ENCODE measurements at places on chromosomes 12 and 14.

DNA sequence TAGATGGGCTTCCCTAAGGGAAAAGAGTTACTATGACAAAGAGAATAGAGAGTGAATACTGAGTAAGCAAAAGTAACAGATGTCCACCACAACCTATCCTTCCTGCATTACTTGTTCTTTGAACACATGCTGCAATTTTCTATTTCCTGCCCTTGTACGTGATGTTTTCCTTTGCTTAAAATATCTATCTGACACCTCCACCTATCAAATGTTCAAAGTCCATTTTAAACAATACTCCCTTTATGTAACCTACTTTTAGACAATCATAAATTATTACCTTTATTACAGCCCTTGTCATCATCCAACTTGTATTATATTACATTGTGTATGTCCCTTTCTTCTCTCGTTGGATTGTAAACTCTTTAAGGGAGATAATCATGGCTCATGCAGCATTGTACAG lies 147.2 kb upstream of the DYRK2 start:
- DNase-seq, result no peak

DNA sequence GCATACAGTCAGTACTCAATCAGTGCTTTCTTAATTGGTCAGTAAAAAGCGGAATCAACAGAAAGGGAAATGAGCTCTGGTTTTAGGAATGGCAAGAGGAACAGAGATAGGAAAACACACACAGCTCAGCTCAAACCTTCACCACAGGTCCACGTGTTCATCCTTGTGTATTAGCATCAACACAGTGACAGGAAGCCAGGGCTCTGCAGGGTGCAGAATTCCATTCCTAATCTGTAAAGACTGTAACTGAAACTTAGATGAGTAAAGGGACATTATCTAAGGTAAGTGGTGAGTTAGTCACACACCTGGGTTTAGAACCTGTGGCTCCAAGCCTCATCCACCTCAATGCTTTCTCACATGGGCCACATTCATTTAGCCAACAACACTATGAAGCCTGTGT lies 1242.2 kb upstream of the TMEM132C start:
- no peak for DNase-seq

DNA sequence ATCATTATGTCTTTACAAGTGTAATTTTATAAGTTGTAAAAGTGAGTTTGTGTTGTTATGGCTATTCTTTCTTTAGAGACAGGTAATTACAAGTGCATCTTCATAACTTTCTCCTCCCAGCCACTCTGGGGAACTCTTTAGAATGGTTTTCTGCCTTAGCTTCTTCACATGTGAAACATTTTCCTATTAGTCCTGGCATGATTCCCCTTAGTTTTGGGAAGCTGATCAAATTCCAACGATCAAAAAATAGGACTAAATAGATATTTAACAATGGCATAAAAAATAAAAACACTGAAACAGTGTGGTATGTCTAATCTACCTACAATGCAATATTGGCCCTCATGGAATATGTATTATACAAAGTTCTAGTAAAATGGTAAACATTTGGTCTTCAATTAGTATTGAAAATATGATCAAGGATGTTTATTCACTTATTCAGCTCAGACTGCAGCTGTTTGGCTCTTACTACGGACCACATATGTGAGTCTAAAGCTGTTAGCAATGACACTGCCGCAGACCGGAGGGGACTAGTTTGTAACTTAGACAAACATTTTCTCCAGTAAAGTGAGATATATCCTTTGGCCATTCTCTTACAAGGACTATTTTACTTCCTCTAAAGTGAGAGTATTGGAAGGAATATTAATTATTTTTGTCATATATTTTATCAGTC lies 890.8 kb upstream of the USP15 start:
- DNase-seq, result no peak

DNA sequence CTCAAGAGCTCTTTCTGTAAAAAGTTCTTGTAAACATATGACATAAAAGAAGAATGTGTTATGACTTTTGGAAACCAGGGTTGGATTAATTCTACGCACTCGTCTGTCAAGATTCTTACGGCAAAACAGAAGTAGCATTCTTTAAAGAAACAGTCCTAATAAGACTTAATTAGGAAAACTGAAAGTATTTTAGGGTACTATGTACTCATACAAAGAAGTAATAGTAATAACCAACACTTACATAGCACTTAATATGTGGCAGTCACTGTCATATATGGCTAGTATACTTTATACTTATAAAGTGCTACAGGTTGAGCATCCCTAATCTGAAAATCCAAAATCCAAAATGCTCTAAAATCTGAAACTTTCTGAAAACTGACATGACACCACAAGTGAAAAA lies 72.9 kb upstream of the ST8SIA1 start:
- no peak for DNase-seq

DNA sequence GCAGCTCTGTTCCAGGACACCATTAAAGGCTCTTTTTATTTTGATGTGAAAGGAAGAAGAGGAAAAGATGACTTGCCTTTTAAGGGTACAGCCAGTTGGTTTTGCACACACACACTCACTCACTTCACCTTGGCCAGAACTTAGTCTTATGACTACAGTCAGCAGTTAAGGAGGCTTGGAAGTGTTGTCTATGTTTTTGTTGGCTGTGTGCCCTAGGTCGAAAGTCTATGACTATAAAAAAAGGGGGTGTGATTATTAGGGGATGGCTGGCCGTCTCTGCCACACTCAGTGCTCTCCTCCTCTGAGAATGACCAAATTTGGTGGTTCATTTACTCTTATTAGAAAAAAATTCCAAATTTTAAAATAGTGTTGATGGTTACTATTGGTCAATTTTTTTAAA lies 139.5 kb upstream of the OTX2 start:
- DNase-seq, result no peak

GRCh38 chr14:88005978-88006851 lies 1.3 kb downstream of the GPR65 start:
- DNase-seq, result peak; percentile 44

GRCh38 chr12:75944905-75945432 lies 86.6 kb downstream of the PHLDA1 start:
- no peak for DNase-seq

DNA sequence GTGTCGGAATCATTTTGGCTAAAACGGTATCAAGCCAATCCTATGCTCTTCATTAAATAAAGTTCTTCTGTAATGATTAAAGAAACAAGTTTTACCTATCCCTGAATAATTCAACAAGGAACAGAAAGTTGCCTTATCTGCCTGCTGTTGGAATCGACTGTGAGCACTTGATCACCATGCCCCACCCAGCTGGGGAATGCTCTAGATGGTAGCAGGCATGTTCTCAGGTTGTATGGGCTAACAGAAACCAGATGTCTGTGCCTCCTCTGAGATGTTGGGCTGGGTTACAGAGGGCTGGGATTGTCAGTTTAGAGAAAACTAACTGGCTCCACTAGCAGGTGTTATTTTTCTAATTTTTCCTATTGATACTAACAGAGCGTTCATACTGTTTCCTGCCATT lies 28.9 kb downstream of the RTRAF start:
- DNase-seq, result no peak

- no peak for DNase-seq
These were observed 39.8 kb downstream of the SLC24A4 start for GRCh38 chr14:92362781-92363235.

DNA sequence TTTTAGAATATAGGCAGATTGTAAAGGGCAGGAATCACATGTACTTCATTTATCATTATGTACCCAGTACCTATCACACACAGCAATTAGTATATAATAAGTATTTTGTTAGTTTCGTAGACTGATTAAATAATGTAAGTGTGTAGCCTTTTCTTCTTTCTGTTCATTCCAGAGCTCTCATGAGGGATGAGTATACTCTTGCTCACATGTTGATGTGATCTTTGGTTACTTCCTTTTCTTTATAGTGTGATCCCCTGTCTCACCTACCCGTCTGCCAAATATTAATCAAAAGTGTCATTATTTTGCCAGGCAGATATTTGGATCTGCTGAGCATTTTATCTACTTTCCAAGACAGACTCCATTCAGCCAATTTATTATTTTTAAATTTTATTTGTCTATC lies 156.1 kb downstream of the PCNX1 start:
- DNase-seq, result no peak

DNA sequence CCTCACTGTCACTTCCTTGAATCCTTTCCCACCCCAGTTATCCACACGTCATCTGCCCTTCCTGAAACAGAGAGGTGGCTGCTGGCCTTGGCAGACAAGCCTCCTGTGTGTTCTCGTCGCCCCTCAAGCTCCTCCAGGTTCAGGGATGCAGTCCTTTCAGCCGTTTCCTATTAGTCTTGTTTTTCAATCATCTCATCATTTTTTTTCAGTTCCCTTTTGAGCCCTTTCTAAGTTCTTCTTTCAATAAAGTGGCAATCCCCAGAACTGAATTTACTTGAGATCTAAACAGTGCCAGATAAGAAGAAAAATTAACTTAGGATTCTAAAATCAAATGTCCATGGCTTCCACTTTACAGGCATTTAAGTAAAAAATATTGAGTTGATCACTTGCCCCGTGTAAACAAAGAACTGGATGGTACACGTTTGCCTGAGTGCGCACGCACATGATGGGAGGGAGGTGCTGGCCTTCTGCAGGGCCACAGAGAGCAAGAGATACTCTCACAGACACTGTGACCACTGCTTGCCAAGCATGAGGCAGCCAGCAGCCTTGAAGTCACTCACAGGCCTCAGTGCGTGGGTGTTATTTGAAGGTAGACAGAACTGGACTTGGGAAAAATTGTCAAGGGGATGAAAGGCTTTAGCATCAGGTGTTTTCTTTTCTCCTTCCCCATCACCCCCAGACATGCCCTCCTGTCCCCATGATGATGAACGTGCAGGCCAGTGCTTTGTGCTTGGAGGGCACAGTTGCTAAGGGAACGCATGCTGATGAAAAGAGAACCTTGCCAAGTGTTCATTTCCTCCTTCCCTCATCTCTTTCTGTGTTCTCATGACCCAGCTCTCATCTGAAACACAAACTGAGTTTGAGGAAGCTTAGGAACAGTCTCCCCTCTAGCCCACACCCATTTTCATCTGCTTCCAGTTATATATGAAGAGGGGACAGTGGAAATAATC lies 408.3 kb downstream of the EGLN3 start:
- DNase-seq, result no peak

GRCh38 chr14:21227150-21227549 lies 42.1 kb downstream of the HNRNPC start:
- DNase-seq, result no peak

DNA sequence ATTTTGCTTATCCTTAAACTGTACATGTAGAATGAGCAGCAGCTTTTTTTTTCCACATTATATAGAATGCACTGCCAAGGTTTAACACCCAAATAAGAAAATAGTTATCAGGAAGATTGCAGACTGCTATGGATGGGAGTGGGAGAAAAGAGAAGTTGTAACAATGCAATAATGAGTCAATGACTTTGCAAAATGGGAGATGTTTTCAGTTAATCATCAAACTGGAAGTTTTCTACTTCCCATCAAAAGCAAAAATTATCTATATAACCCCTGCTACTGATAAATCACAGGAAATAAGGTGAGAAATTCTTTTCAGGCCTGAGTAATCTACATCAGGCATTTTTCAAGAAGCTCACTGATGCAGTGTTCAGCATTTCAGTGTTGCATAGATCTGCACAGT lies 309.1 kb downstream of the GXYLT1 start:
- no peak for DNase-seq

- no peak for DNase-seq
These were observed 54.9 kb downstream of the VWF start for GRCh38 chr12:6069437-6070093.

- DNase-seq, result peak; percentile 33
These were observed 98.1 kb downstream of the NCOR2 start for GRCh38 chr12:124469193-124469888.

- no peak for DNase-seq
These were observed 5.5 kb upstream of the KRT79 start for GRCh38 chr12:52839436-52840105.

DNA sequence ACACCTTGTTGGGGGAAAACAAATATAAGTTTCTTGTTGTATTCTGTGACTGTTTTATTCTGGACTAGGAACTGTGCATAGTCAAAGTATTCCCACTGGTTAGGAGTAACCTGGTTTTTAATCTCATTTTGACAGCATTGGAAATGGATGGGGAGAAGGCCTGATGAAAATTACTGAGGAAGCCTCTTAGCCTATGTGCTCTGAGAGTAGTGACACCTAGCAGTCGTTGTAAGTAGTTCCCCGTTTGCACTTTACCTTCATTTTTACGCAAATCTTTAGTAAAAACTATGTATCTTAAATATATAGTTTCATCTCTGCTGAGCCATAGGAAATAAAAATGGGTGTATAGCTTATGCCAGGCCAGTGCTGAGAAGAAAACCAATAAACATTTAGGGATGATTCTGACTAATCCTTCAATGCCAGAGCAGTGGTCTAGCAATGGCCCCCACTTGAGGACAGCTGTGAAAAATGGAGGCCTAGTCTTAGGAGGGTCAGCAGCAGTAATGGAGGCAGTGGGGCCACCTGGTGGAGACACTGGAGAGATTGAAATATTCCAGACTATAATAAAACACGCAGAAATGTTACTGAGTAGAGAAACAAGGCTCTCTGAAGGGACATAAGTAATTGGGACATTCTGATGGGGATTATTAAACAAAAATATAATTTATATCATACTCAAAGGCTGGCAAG lies 133.2 kb upstream of the NOVA1 start:
- no peak for DNase-seq

DNA sequence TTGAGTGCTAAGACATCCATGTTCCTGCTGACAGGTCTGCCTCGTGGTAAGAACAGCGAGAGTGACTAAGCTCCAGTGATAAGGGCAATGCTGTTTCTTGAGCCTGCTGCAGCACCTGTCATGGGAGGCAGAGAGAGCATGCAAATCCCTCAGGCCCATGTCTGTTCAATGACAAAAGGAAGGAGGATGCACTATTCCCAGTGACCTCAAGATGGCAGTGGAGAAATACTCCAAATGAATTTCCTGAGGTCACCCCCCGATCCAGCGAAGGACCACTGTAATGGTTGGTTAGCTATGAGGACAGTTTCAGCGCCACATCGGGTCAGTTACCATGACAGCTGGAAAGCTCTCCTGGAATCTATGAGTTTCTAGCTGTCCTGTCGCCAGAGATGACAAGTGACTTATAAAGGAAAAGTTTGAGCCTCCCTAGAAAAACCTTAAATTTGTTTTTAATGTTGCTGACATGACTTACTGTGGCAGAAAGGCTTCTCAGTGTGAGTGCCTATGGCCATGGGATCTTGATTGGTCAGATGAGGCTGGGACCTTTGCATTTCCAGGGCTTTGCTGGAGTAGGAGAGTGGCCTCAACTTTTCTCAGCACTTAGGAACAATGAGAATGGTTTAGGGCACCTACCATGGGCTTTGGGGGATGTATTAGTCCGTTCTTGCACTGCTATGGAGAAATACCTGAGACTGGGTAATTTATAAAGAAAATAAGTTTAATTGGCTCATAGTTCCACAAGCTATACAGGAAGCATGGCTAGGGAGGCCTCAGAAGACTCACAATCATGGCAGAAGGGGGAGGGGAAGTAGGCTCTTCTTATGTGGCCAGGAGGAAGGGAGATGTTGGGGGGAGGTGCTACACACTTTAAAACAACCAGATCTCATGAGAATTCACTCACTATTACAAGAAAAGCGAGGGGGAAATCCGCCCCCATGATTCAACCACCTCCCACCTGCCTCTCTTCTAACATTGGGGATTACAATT lies 88.0 kb upstream of the TMEM260 start:
- DNase-seq, result no peak
